ENCODE measurements at places on chromosomes 12 and 14.
A peak's percentile ranks its signal among the peaks of the same experiment; 100 is the strongest.

DNA sequence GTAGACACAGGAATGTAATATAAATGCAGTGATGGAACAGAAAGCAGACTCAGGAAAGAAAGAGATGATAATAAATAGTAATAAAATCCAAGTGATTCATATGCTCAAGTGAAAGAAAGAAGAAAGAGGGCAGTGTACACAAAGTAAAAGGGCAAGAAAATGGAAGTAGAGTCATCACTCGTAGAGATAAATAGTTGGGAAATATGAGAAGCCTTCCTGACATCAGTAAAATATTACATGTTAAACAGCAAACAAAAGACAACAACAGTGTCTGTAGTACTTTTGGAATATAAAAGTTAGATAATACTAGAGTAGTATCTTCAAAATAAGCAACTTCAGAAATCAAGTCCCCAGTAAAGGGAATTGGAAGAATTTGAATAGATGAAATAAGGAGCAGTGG, 412.3 kb downstream of the RAD51B start:
- no peak for DNase-seq

- DNase-seq = no peak
Observed at GRCh38 chr12:75366629-75367028, 24.3 kb upstream of the GLIPR1L2 start.

DNA sequence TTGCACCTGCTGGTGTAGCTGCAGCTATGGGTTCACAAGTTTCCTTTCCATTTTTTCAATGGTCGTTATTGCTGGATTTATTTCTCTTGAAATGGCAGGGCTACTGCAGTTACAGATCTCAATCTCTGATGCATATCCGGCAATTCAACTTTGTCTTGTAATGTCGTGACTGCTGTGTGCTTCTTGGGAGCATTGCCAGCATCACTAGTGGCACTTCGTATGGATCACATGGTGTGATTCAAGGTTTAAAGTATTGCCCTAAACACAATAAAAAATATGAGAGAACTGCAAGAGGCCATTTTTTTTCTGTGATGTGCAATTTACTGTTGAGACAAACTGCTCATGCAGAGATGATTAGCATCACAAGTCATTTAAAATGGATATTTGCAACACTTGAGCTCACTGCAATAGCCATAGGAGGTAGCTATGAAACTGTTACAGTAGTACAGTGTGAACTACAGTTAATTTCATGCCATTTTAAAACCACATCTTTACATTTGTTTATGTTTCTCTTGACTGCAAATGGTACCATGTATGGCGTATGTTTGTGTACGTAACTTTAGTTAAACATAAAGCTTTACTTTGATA, 217.4 kb upstream of the PDE3A start:
- DNase-seq = no peak

DNA sequence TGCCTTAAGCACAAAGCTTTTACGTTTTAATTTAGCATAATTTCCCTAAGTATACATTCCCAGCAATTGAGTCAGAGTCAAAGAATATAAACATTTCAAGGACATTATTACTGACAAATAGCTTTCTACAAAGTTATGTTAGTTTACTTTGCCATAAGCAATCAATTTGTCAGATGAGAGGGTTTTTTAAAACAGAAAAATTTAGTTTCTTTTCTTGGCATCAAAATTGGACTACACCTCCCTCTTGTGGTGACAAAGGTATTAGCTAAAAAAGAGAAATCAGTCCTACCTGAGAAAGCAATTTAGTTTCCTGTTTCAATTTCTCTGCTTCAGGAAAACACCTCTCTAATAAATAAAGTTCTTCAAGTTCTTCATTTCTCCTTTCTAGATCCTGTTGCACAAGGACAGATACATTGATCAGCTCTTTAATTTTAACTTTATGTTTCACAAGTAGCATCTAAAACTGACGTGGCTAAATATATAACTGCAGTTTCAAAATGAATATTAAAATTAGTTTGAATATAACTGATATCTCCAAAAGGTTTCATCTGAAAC, 39.9 kb downstream of the DNAI7 start:
- no peak for DNase-seq

DNA sequence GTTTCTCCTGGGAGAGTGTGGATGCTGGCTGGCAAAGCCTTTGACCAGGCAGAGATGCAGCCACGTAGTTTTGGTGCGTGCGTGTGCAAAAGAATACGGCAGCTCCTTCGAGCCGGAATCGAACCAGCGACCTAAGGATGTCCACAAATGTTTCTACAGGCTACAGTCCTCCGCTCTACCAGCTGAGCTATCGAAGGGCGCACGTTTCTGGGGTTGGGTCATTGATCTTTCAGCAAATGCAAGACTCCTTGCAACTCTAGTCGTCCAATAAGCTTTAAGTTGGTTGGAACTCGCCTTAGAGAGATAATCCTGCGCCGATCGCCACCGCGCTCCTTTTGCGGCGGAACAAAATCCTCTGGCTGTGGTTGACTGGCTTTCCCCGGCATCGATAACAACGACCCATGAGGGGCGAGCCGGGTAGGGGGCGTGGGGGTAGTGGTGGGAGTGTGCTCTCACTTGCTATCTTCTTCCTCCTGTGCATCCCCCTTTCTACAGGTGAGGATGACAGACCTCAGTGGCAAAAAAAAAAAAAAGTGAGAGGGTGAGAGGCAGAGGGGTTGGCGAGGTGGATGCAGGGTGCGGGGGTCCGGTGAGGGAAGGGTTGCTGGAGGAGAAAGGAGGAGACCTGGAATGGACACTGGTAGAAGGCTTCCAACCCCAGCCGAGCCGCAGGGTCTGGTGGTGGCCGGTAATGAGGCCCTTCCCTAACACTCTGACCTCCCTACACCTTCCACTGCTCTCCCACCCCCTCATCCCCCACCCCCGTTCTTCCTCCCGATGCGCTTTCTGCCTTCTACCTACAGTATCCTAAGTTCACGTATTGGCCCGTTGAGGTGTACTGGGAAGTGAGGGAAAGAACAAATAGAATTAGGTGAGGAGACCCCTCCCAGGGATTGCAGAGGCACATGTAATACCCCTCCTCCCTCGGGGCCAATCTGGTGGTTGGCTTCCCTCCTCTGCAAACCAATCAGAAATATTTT, 11.8 kb upstream of the OR6S1 start:
- peak; percentile 58 for DNase-seq

DNA sequence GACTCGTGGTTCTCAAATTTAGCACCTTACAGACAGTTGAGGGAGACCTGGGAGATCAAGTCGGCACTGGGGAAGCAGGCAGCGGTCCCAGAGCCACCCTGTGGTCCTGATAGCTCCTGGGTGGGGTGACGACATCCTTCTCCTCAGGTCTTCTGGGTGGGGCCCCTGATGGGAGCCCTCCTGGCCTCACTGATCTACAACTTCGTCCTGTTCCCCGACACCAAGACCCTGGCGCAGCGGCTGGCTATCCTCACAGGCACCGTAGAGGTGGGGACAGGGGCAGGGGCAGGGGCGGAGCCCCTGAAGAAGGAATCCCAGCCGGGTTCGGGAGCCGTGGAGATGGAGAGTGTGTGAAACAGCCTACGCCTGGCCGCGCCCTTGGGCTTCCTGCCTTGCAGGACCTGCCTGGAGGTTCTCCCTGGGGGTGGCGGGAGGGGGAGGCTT, 2.6 kb downstream of the AQP6 start:
- DNase-seq = no peak

GRCh38 chr14:53161758-53162435, 8.8 kb upstream of the DDHD1 start:
- DNase-seq = no peak

- DNase-seq = no peak
Observed at GRCh38 chr14:77607741-77608302, 8.6 kb downstream of the SPTLC2 start.

GRCh38 chr12:4392223-4392742, 12.8 kb upstream of the FGF23 start:
- DNase-seq = no peak

GRCh38 chr14:55084401-55085059, 33.1 kb downstream of the MAPK1IP1L start:
- DNase-seq = no peak

- DNase-seq = no peak
Observed at GRCh38 chr14:64515053-64515452, 10.5 kb downstream of the ZBTB1 start.

GRCh38 chr12:4957761-4958160, 48.1 kb downstream of the KCNA1 start:
- DNase-seq = no peak

- no peak for DNase-seq
Observed at GRCh38 chr12:99005601-99006000, 360.5 kb downstream of the APAF1 start.

- DNase-seq = no peak
Observed at GRCh38 chr12:125214289-125214688, 149.1 kb downstream of the AACS start.

- DNase-seq = no peak
Observed at GRCh38 chr12:127063339-127064072, 1203.5 kb upstream of the TMEM132C start.

DNA sequence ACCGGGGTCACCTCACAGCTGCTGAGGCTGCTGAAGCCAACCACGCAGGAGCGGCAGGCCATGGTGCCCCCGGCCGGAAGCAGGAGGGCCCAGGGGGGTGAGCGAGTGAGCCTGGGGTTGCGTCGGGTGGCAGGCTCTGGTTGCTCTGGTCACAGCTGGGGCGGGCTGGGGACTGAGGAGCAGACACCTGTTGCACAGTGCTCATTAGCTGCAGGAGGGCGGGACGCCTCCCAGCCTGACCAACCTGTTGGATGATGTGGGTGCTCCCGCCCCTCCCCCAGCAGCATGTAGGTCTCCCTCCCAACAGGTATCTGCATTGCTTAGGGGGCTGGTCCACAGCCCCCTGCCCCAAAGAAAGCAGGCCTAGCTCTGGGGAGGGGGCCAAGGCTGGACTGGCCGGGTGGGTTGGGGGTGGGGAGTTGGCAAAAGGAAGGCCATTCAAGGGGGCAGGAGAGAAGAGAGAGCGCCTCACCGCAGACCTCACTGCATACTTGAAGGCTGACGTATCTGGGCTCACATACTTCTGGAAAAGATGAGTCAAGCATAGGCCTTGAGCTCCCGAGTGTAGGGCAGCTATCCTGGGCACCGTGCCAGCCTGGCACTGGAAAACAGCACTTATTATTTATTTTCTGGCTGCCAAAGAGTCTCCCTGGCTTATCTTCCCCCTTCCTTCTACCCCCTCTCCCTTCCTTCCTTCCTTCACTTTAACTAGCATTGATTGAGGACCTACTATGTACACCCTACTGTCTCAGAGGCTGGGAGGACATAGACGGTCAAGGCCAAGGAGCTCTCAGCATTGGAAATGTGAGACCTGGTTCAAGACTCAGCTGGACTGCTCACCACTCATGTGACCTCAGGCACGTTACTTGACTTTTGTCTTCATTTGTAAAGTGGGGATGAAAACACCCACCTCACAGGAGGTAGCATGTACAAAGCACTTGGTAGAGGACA, at the start of gene KRT80:
Gene KRT80, minus strand, starts transcription at position 174 of the 951 bp plus-strand sequence. Its CDS starts 112 bp downstream, at position 62.
- peak; percentile 10 for DNase-seq

GRCh38 chr12:110860833-110861296, 14.1 kb downstream of the CCDC63 start:
- DNase-seq = no peak

DNA sequence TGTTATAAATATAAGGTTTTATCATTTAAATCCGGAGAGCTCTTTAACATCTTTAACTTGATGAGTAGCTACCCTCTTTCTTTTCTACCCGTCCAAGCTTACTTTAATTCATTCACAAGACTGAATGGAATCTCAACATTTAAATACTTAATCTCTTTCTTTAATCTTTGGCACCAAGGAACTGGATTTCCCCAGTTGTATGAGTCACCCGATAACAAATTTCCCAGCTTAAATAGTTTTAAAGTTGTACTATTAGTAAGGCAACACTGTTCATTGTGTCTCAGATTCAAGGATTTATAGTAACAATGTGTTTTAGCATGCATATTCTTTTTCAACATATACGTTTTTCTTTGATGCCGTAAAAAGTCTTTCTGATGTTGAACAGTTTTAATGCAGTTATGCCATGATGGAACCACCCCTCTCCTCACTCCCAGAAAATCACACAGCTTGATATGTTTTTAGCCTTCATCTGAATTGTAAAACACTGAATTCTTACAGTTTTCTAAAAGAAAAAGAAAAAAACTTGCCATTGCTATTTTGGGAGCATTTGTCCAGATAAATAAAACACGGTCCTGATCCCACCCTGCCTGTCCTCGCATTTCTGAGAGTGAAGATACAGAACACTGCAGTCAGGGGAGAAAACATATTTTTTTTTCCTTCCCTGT, 16.0 kb upstream of the LRP6 start:
- DNase-seq = no peak

GRCh38 chr14:100703386-100704220, 23.1 kb upstream of the DLK1 start:
- no peak for DNase-seq

DNA sequence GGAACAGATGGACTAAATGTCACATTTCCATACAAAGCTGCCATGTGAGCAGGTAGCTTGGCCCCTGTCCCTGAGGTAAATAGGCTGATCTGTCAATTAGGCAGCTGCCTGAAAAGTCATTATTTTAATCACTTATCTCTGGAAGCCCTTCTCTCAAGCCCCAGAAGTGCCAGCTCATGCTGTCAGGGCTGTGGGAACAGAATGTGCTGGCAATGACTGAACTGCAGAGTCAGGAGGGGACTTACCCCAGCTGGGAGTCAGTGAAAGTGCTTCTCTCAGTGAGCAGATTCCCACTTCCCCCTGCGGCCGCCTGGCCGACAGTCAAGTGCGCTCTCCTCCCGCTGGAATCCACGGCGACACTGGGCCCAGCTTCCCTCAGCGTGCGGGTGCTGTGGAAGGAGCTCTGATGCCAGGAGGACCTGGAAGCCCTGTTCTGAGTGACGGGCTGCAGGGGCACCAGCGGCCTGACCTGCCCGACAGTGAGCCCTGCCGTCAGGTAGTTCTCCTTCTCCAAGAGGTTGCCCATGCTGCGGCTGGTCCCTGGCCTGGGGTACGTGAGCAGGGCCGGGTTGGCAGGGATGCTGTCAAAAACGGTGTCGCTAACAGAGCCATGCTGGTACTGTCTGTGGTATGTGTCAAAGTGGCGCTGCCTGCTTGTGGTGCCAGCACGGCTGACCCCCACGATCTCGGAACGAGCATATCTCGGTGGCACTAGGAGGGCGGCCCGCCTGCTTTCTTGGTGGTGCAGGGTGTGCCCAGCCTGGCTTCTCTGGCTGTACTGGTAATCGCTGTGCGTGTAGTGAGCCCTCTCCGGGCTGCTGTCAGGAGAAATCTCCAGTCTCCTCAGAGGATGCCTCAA, 18.7 kb downstream of the PKP2 start:
- DNase-seq = no peak

All from stimulated activated CD4-positive, alpha-beta T cell treated with anti-CD3 and anti-CD28 coated beads, Interleukin-1b, Interleukin-23, amount 100 ng/mL, for 24 hours (primary cell).